ENCODE measurements at places on chromosomes 1 and 21.
A peak's percentile ranks its signal among the peaks of the same experiment; 100 is the strongest.

DNA sequence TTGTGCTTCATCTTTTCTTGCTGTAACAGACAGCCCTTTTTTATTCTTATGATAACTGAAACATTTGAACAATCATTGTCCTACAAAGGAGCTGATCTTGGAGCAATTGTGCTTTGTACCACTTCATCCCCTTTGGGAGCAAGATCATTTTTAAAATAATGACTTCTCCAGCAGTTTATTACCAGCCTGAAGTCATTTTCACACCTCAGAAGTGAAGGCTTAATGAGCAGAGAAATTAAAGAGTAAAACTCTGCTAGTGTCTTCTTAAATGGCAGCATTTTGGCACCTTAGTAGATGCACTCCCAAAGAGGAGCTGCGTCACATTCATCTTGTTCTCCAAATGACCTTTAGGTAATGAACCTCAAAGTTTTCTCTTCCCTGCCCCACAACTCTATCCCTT lies 439.6 kb upstream of the CAMK1G start:
- no peak for DNase-seq

DNA sequence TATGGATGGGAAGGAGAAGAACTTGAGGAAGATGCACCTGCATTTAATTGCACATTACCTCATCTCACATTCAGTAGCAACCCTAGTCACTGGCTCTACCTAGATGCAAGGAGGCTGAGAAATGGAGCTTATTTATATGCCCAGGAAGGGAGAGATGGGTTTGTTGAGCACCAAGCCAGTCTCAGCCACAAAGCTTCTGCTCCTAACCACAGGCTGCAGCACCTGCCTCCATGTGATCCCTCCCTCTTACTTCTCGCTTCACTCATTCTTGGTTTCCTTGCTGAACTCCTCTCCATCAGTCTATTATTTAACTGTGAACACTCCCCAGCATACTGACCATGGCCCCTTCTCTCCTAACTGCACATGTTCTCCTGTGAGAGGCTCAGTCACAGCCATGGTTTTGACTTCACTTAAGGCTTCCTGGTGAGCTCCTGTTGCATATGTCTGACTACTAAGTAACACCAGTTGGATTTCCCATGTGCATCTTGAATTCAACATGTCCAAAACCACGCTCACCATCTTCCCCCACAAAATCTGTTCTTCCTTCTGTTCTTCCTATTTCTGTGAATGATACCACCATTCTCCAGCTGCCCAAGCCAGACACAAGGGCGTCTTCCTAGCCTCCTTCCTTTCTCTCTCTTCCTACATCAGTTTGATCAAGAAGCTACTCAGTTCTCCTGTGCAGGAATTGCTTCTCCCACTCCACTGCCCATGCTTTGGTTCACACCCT lies 139.8 kb downstream of the AK5 start:
- no peak for DNase-seq

- DNase-seq = peak; percentile 59
Measured at GRCh38 chr1:15272009-15272781, 25.2 kb downstream of the FHAD1 start.

GRCh38 chr1:206887701-206888100 lies 9.5 kb upstream of the IL24 start:
- DNase-seq = no peak

DNA sequence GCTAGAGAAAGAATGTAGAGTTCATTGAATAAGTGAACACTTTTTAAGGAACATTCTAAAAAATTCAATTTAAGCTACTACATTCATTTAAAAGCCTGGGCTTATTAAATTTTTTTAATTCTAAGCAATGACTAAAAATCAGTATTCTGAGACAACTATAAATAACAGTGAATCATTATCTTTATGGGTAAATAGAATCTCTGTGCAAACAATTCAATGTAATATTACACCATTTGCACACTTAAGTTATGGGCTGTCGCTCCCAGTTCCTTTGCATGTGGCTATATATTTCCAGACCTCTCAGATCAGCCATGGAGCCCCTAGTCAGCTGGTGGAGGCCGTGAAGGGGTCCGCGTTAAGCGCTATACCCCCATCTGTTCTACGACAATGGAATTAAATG lies 65.1 kb downstream of the KCNK1 start:
- no peak for DNase-seq

- peak; percentile 45 for DNase-seq
Measured at GRCh38 chr1:39632682-39633417, 6.6 kb downstream of the HEYL start.

DNA sequence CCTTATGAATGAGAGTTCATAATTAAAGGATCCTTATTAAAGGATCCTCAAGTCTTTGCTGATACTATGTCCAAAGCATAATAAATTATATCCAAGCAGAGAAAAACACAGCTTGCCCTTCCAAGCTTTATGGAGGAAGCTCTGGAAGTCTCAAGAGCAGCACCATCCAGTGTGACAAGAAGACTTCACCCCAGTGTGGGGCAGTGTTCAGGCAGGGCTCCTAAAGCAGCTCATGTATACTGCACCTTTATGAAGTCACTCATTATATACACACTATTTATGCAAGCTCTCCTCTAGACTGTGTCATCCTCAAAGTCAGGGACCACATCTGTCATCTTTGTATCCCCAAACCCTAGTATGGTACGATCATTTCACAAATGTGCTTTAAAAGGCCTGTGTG lies 11.9 kb upstream of the CCN1 start:
- DNase-seq = no peak

GRCh38 chr1:241918879-241919278 lies 38.7 kb upstream of the BECN2 start:
- peak; percentile 69 for DNase-seq

DNA sequence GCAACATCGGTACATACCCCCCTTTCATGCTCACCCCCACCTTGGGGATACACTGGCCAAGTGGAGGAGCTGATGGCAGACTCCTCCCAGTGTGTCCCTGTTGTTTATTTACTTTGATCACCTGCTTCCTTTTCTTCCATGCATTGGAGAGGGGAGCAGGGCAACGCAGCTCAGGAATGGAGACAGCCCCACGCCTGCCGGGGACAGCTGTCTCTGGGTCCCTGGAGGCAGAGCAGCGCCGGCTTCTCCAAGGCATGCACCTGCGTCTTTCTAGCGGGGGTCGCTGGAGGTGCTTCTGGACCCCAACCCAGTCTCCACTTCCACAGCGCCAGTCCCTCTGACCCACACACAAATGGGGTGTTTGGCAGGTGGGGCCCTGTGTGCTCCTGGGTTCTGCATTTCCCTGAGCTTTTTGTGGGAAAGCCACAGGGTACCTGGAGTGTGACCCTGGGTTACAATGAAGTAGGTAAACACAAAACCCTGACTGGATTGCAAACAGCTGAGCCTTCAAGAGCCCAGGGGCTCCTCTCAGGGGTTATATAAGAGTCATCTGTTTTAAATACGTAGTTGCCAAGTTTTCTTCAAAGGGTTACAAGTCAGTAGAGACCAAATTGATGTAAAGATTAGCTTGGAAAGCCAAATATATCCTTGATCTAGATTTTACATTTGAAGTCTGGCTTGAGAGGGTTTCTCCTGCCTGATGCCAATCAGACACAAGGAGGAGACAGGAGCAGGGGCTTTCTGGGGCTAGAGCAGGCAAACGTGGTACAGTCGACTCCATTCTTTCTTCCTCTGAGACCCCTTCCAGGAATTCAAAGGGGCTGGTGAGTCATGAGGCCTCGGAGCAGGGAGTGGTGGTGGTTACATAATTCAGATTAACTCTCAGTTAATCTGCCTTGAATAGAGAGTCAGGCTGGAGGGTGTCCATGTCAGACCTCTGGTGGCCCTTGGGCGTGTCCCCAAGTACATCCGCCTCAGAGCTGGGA lies 4.5 kb downstream of the AJAP1 start:
- DNase-seq = no peak

GRCh38 chr21:30434033-30434631 lies 4.1 kb downstream of the KRTAP13-4 start:
- DNase-seq = peak; percentile 2

- DNase-seq = no peak
Measured at GRCh38 chr1:4016351-4017130, 116.5 kb upstream of the C1orf174 start.

GRCh38 chr1:57887964-57888491 lies 464.2 kb upstream of the DAB1 start:
- no peak for DNase-seq

DNA sequence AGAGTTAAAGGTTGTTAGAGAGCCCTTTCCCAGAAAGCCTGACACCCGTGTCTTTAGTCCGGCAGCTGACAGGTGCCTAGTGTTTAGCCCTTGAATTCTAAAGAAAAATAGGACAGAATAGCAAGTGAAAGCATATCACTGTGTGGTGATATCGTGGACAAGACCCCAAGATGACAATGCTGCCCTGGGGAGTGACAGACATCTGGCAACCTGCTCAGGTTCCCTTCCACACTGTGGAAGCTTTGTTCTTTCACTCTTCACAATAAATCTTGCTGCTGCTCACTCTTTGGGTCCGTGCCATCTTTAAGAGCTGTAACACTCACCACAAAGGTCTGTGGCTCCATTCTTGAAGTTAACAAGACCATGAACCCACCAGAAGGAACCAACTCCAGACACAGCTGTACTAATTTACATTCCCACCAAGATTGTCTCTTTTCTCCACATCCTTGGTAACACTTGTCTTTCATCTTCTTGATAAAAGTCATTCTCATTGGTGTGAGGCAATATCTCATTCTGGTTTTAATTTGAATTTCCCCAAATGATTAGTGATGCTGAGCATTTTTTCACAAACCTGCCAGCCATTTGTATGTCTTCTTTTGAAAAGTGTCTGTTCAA lies 107.6 kb upstream of the SGIP1 start:
- no peak for DNase-seq

Data from AG10803 (cell line).